ENCODE measurements at places on chromosomes 16 and 17.

- DNase-seq, result no peak
Observed at GRCh38 chr16:67943619-67944504, at the start of gene LCAT. LCAT (minus strand) TSS chr16:67944120; CDS start chr16:67944101, 19 bp downstream.

GRCh38 chr17:9109933-9110332 is 88.6 kb downstream of the NTN1 start:
- no peak for DNase-seq

- DNase-seq, result no peak
Observed at GRCh38 chr16:886802-887731, 83.7 kb downstream of the LMF1 start.

DNA sequence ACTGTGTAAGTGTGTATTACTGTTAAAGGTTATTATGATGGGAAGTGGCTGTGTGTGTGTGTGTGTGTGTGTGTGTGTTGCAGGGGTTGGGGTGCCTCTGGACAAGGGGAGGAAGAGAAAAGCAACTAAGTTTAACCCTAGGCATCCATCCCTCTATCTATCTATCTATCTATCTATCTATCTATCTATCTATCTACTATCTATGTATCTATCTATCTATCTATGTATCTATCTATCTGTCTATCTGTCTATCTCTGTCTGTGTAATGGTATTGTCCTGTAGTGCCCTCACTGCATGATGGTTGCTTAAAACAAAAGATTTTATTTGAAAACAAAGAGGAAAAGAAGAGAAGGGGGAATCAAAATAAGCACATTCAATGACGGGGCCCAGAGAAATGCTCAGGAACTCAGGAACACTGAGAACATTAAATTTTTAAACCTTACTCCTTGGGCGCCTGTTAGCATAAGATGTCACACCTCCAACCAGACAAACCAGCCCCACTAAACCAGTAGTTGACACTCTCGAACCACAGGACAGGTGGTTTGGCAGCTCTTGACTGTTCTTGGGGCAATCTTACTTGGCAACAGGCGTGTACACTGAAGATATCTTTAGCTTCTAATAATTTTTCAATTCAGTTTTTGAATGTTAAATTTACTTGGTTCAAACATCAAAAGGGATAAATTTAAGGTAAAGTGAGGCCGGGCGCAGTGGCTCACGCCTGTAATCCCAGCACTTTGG is 5.1 kb upstream of the RPL26 start:
- no peak for DNase-seq

- no peak for DNase-seq
Observed at GRCh38 chr17:75854881-75855309, 240 bp downstream of the WBP2 start.

DNA sequence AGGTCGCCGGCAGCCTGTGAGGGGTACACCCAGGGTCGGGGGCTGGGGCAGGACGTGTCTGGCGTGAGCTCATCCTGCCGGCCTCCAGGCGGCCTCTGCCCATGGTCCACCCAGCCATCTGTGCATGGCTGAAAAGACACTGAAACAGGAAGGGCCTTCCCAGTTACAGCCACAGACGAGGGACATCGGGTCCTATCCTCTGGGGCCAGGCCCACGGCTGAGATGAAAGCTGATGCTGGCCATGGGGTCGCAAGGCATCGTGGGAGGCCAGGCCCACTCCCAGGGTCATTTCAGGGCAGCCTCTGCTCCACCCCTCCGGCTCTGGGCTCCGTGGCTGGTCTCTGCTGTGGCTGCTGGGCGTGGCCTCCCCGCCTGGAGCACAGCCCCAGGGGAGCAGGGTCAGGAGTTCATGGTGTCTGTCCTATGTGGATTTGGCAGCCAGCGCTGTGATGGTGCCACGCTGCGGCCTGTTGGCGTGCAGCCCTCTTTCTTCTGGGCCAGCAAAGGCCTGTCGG is 16.6 kb upstream of the ATP6V0C start:
- no peak for DNase-seq

DNA sequence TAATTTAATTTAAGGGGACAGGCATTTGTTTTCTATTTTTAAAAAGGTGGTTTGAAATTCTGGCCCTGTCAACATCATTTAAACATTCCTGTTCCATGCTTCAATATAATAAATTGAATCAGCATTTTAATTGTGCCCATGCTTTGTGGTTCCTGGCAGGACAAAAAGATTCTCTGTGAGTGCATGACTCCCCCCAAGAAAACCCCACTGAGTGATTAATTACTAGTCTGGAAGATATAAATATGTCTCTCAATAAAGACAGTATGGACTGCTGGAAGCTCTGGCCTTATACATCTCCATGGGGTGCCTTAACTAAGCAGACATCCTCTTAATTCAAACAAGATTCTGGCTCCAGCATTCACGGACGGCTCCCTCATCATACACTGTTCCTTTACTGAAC is 95.0 kb upstream of the PSMD7 start:
- peak; percentile 84 for DNase-seq

GRCh38 chr16:69936751-69937211 is 14.4 kb upstream of the CLEC18A start:
- no peak for DNase-seq

DNA sequence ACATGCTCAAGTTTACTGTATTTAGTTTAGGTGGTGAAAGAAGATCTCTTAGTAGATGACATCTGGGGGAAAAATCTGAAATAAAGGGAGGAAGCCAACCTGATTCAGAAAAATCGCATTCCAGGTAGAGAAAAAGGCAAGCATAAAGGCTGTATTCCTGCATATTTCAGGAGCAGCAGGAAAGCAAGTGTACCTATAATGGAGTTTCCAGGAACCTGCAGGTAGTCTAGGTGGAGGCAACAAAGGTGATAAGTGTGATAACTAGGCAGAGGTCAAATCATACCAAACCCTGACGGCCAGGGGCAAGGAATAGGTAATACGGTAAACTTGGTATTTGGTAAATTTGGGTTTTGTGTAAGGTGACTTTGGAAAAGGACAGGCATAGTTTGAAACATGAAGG is 132.8 kb upstream of the GOT2 start:
- no peak for DNase-seq

- no peak for DNase-seq
Observed at GRCh38 chr16:1592446-1592845, 19.4 kb downstream of the IFT140 start.

- peak; percentile 41 for DNase-seq
Observed at GRCh38 chr17:72726936-72727335, 365.6 kb downstream of the SLC39A11 start.

DNA sequence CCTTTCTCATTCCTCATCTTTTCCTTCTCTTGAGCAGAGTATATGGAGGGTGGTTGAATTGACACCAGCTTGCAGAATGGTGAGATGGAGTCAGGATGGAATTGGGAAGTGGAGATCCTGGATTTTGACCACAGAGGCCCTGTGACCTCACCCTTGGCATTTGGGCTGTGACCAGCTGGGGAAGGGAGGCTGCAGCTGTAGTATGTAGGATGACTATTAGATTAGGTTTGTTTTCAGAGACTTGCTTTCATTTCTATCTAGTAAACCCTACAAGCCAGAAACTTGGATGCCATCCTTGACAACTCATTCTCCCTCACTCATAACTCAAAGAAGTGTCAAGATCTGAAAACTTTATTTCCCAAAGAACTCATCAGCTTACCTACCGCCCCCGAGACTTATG is 5.9 kb downstream of the GNGT2 start:
- no peak for DNase-seq

- peak; percentile 56 for DNase-seq
Observed at GRCh38 chr16:1181404-1182315, 28.8 kb downstream of the CACNA1H start.

DNA sequence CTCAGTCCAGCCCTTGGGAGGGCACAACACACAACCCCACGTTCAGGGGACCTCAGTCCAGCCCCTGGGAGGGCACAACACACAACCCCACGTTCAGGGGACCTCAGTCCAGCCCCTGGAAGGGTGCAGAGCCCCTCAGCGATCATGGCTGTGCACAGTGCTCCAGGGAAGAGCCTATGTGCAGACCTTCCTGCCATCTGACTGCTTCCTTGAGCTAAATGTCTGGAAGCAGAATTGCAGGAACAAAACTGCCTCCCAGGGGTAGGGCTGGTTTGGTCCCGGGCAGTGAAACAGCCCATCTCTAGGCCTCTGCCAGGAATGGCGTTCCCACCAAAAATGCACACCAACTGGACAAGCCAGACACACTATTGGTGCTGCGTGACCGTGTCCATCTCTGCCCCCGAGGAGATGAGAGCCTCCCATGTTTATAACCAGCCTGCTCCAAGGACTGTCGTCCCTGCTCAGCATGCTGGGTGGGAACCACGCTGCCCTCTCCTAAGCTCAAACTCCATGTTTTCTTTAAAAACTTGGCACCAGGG is 44.0 kb downstream of the ZNF276 start:
- DNase-seq, result no peak

DNA sequence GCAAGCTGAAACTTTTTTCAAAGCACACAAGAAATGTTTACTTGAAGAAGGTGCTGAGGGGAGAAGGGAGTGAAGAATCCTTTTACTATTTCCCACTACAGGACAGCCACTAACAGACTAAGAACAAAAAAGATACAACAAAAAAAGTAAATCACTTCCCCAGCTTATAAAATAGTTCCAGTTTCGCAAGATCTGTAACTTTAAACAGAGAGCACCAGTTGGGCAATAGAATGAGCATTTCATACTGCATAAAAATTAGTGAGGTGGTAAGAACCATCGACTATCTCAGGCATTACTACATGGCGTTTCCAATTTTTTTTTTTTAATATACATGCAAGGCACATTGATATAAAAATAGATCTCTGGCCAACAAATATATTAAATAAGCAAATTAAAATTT is 11.1 kb downstream of the CRYBA1 start:
- no peak for DNase-seq

GRCh38 chr17:81703747-81704654 is 834 bp downstream of the MRPL12 start:
- peak; percentile 38 for DNase-seq

DNA sequence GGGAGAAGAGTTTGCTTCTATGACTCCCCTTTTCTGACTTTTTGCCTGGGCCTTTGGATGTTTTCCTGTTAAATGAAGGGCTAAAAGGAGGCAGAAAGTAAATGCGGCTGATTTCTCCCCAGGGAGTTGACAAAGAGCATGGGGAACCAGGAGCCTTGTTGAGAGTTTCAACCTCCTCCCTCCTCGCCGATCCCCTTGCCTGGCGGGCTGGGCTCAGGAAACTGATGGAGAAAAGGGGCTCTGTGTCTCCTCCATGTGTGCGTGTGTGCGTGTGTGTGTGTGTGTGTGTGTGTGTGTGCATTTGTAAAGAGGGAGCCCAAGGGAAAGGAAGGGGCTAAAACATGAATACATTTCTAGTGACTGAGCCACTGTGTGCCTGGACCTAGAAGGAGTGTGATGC is 94.5 kb downstream of the ZDHHC7 start:
- DNase-seq, result peak; percentile 31

- DNase-seq, result no peak
Observed at GRCh38 chr16:22643886-22644285, 133.2 kb downstream of the NPIPB5 start.

DNA sequence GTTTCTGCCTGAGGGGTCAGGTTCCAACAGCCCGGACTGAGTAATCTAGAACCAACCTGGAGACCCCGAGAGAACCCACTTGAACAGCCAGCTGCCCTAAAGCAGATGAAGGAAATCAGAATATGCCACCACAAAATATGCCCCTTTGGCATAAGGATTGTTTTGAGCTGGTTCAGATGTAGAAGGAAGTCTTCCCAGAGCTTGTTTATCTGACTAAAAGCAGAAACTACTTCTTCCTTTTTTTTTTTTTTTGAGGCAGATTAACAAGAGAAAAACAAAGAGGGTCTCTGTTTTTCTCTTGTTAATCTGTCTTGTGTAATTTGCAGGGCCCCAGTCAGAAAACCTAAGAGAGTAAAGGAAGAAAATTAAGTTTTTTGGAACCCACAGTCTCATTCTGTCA is 53.0 kb downstream of the PECAM1 start:
- DNase-seq, result no peak

DNA sequence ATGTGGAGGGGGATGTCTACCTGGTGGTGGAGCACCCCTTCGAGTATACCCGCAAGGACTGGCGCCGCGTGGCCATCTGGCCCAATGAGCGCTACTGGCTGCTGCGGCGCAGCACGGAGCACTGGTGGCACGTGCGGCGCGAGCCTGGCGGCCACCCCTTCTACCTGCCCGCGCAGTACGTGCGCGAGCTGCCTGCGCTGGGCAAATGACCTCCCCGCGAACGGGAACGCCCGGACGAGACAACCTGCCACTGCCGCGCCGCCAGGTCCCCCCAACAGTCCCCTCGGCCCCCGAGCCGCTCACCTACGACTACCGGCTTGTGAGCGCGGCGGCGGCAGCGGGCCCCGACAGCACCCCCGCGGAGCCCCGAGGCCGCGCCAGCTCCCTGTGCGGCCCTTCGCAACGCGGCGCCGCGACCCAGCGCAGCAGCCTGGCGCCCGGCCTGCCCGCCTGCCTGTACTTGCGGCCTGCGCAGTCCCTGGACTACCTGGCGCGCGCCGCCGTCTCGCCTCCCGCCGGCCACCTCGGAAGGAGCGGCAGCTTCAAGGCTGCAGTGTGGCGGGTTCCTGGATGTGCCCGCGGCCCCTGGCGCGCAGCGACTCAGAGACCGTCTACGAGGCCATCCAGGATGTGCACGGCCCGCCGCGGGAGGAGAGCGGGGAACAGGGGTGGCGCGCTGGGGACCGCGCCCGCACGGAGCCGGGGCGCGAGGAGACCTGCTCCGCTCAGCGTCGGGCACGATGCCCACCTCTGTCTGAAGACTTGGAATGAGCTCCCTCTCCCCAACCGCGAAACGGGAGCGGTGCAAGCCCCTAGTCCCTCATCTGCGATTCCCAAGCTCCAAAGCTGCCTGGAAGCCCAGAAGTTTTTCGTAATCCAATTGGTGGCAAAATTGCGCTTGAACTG is 48.7 kb upstream of the AMZ2 start:
- DNase-seq, result peak; percentile 66

DNA sequence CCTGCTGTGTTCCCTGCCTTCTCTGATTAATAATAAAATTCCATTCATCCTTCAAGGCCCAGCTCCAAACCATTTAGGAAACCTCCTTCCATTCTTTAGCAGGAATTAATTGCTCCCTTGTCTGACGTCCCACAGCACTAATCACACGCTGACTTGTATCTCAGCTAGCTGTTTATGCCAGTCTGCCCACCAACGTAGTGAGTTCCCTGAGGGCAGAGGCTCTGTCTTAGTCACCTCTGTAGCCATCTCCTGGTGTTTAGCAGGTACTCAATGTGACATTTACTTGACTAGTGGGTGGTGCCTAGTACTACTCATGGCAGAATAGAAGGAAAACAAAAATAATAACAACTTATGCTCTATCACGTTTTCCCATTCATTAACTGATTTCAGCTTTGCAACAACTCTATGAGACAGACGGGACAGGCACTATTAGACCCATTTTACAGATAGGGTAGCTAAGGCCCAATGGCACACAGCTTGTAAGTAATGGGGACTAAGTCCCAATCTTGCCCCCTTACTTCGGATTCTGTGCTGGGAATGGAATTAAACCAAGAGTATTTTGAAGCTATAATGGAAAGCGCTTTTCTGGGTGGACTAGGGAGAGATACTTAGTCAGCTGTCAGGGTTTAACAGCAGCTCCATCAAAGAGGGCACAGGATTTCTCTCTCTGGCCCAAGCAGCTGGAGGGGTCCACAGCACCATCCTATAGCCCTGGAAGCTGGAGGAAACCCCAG is 931 bp upstream of the WIPF2 start:
- peak; percentile 5 for DNase-seq

All from NCI-H69 (cell line).